ENCODE measurements at places on chromosomes 16 and 17. TPM values are rescaled to one million over a fixed set of nuclear protein-coding genes. Genes with fewer than 3 reads are reported as not detected.

- H3K4me1 ChIP-seq = peaks cover 11% of the 10 kb centered on the region
- no peak overlapping the region for H3K27ac ChIP-seq
- no peaks in the 10 kb centered on the region for H3K27me3 ChIP-seq
- no peak overlapping the region for H3K4me3 ChIP-seq
- H3K36me3 ChIP-seq = peaks cover 14% of the 10 kb centered on the region
These were observed 29.2 kb downstream of the KANSL1 start for GRCh38 chr17:46163929-46164594.

The PTGES3L gene
- total RNA-seq = 0.70 TPM

- H3K4me1 ChIP-seq = peaks cover 17% of the 10 kb centered on the region
- no peak overlapping the region for H3K4me3 ChIP-seq
- DNase-seq = no peak
- no peaks in the 10 kb centered on the region for H3K27me3 ChIP-seq
- no peaks in the 10 kb centered on the region for H3K36me3 ChIP-seq
These were observed 1.1 kb upstream of the NTN1 start for GRCh38 chr17:9020096-9020823.

GRCh38 chr17:63498626-63499195 lies 21.9 kb downstream of the ACE start:
- H3K27me3 ChIP-seq = peaks cover 54% of the 10 kb centered on the region
- no peak for DNase-seq

The APOH gene
- total RNA-seq = not detected

- no peak overlapping the region for H3K27ac ChIP-seq
- DNase-seq = no peak
- peaks cover 14% of the 10 kb centered on the region for H3K27me3 ChIP-seq
- no peaks in the 10 kb centered on the region for H3K4me1 ChIP-seq
- no peak overlapping the region for H3K4me3 ChIP-seq
These were observed 16.7 kb downstream of the SBK1 start for GRCh38 chr16:28308794-28309584.
